ENCODE measurements at places on chromosomes 6 and 20.
A peak's percentile ranks its signal among the peaks of the same experiment; 100 is the strongest.

GRCh38 chr6:68876792-68877493, 241.9 kb downstream of the ADGRB3 start:
- DNase-seq = peak; percentile 8

DNA sequence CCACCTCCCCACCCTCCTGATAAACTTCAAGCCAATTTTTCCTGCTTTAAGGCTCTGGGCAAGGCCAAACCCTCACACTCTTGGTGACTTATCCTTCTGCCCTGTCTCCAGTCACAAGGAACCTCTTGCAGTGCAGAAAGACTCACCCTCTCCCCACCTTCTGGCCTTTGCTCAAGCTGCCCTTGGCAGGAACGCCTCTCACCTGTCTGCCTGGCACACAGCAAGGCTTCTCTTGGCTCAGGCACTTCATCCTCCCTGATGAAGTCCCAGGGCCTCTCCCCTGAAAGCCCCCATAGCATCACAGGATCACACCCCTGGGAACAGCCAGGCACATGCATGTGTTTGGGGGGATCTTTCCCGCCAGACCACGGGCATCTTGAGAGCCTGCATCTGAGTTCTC, 68.8 kb upstream of the NNAT start:
- no peak for DNase-seq

GRCh38 chr6:108904741-108905140, 56.5 kb downstream of the ARMC2 start:
- no peak for DNase-seq

- no peak for DNase-seq
These were observed 3.2 kb upstream of the KCNK15 start for GRCh38 chr20:44742304-44743079.

DNA sequence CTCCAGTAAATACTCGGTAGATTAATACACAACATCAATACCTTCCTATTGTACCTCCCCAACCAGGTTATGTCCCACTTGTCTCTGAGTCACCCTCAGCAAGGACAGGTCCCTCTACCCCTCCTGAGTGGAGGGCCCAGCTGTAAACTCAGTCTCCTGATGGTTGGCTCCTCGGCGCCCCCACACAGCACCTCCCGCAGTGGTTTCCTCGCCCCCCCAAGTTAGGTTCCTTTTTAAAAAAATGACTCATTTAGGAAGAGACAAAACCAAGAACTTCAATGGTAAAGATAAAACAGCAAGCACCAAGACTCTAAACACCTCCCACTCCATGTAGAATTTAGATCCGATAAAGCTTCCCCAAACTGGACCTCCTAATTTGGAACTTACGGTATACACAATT, 83.5 kb downstream of the TRERF1 start:
- DNase-seq = peak; percentile 88

GRCh38 chr20:44528309-44528708, 6.4 kb upstream of the SERINC3 start:
- DNase-seq = no peak

- DNase-seq = no peak
These were observed 53.4 kb downstream of the TRAF3IP2 start for GRCh38 chr6:111552241-111552744.

- no peak for DNase-seq
These were observed 735 bp upstream of the LY6G6F start for GRCh38 chr6:31705931-31706330.

- DNase-seq = peak; percentile 15
These were observed 60.8 kb downstream of the CD24 start for GRCh38 chr6:106913676-106914280.

- DNase-seq = peak; percentile 18
These were observed 1.1 kb downstream of the GNL1 start for GRCh38 chr6:30554962-30555815.

- DNase-seq = no peak
These were observed 59.7 kb downstream of the GRIK2 start for GRCh38 chr6:101453221-101453620.
